Panc1 (cell line): ENCODE measurements at places on chromosomes 12 and 14. TPM values are rescaled to one million over a fixed set of nuclear protein-coding genes. Genes with fewer than 3 reads are reported as not detected.

Gene PARPBP
- total RNA-seq = 14.3 TPM

Gene TESPA1
- 0.51 TPM for total RNA-seq

Gene SDR9C7
- not detected for total RNA-seq

Gene TMEM179
- 3.4 TPM for total RNA-seq

Gene MMP14
- total RNA-seq = 32.9 TPM

Gene LIN7A
- not detected for total RNA-seq

Gene OR6C2
- total RNA-seq = not detected

Gene MPHOSPH9
- total RNA-seq = 72.3 TPM

Gene SERPINA4
- 0.10 TPM for total RNA-seq

Gene GPX2
- total RNA-seq = 0.15 TPM

Gene CD27
- 0.23 TPM for total RNA-seq

Gene OASL
- total RNA-seq = 21.1 TPM

Gene KLHL33
- total RNA-seq = not detected

Gene MIPOL1
- total RNA-seq = 12.8 TPM

Gene JDP2
- 17.5 TPM for total RNA-seq

Gene CD4
- 0.23 TPM for total RNA-seq

Gene KICS2
- total RNA-seq = 9.6 TPM

Gene RFLNA
- total RNA-seq = 5.4 TPM

Gene PRKD1
- total RNA-seq = 8.2 TPM

Gene PRB3
- not detected for total RNA-seq

Gene PLXNC1
- total RNA-seq = 0.57 TPM

Gene TAS2R8
- not detected for total RNA-seq

Gene RAB15
- total RNA-seq = 6.0 TPM

Gene SERPINA10
- 0.03 TPM for total RNA-seq

Gene GDF3
- not detected for total RNA-seq

Gene OLR1
- 0.74 TPM for total RNA-seq

Gene SCNN1A
- 17.1 TPM for total RNA-seq

Gene MARS1
- 291 TPM for total RNA-seq

Gene HSP90AA1
- 383 TPM for total RNA-seq

Gene LRRK2
- 0.13 TPM for total RNA-seq

Gene RPS6KL1
- total RNA-seq = 14.9 TPM

Gene CIROP
- total RNA-seq = not detected

Gene ABHD12B
- total RNA-seq = not detected

Gene KRT75
- total RNA-seq = 0.15 TPM

Gene CPNE6
- total RNA-seq = not detected

Gene CCDC38
- not detected for total RNA-seq

Gene REP15
- total RNA-seq = 1.9 TPM

Gene TSHR
- total RNA-seq = not detected

Gene LAG3
- total RNA-seq = 2.7 TPM

Gene GZMB
- 1.2 TPM for total RNA-seq

Gene PIWIL1
- total RNA-seq = not detected

Gene KCNK10
- total RNA-seq = 0.28 TPM

Gene KIF21A
- total RNA-seq = 25.6 TPM

Gene KRT2
- 0.33 TPM for total RNA-seq
